Urinary bladder (tissue), 4 donors: ENCODE measurements at places on chromosomes 12 and 14. TPM values are rescaled to one million over a fixed set of nuclear protein-coding genes. Genes with fewer than 3 reads are reported as not detected.

Gene CCDC175
- total RNA-seq = 0.74 TPM

Gene SIRT4
- total RNA-seq = 2.3 TPM

Gene KLRK1
- 1.3 TPM for total RNA-seq

Gene ALDH1L2
- 27.7 TPM for total RNA-seq

Gene THTPA
- total RNA-seq = 7.1 TPM

Gene KRT79
- total RNA-seq = not detected

Gene PLEKHH1
- total RNA-seq = 5.1 TPM

Gene RPGRIP1
- 0.48 TPM for total RNA-seq

Gene RFC5
- 23.3 TPM for total RNA-seq

Gene RTN1
- total RNA-seq = 13.9 TPM

Gene LTBR
- total RNA-seq = 29.6 TPM

Gene GLS2
- total RNA-seq = 0.79 TPM

Gene STON2
- total RNA-seq = 53.5 TPM

Gene RNF212B
- not detected for total RNA-seq

DNA sequence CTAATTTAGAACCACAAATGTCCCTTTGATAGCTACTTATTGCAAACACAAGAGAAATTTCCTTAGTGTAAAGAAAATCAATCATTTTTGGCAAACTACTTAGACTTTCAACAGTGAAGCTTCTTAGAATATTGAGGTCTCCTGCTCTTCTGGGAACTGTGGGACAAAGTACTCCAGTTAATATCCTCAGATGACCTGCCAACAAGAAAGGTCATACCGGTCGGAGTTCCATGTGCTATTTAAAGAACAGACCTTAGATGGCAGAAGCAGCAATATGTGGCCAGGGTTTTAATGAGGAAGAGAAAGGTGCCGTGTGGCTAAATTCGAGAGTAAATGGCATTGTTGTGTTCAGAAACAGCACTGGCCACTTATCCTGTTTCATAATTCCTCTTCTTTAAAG, 114.7 kb upstream of the AMIGO2 start:
- DNase-seq = no peak

- DNase-seq = no peak
Measured at GRCh38 chr12:112035219-112035785, 22.1 kb downstream of the ERP29 start.

- DNase-seq = no peak
Measured at GRCh38 chr14:64416348-64416932, 28.3 kb downstream of the MTHFD1 start.

GRCh38 chr12:62575036-62575435, 108.4 kb downstream of the MON2 start:
- DNase-seq = no peak

- DNase-seq = no peak
Measured at GRCh38 chr12:1890810-1891209, 27.6 kb downstream of the CACNA2D4 start.

DNA sequence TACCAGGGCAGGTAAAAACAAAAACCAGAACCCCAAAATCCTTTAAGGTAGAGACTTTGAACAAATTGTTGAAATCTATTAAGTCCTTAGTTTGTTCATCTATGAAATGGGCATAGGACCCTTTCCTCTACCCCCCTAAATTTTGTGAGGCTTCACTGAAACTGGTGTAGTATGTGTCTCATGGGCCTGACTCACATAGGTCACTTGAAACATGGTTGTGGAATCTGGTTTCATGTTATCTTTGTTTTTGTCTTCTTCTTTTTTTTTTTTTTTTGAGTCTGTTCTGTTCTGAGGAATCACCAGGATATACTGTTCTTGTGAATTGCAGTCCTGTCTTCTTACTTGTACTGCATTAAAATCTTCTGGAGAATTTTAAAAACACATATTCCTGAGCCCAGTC, 202.2 kb downstream of the KTN1 start:
- DNase-seq = no peak

DNA sequence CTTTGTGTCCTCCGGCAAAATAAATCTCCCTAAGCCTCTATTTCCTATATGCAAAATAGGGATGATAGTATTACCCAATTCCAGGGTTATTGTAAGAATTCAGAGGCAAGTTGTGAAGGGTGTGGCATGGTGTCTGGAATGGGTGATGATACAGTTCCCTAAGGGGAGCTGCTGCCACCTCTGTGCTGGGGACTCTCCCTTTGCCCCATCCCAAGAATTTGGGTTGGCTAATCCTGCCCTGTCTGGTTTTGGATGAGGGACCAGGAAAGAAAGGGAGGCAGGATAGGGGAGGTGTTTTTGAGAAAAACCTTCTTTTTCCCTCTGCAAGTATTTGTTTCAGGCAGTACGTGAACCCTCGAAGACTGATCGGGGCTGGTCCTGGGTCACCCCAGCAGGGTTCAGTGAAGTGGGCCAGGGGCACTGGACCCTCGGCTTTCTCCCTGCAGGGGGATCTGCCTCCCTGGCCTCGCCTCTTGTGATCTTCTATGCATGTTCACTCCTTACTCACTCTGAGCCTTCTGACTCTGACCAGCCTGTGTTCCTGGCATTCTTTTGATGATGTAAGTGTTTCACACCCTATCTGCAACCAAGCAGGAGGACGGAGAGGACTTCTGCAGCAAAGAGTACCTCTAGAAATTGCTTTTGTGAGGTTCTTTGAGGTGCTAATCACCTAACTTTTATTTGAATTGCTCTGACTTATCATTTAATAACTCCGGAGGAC, 60.8 kb downstream of the RASSF3 start:
- no peak for DNase-seq

DNA sequence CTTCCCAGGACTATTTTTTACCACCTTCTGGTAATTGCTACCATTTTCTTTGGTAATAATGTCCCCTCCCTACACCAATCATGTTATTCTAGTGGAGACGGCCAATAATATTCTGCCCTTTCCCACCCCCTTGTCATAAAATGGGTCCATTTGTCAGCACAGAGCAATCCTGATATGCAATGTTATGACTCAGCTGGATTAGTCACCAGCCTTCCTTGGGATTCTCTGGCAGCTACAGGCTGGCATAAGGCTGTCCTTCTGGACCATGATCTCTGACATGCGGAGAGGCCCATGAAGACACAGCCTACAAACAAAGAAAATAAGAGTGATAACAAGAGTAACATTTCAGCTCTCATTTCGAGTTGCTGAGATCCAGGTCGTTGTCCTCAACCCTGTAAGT, 222.0 kb upstream of the CPNE8 start:
- no peak for DNase-seq

DNA sequence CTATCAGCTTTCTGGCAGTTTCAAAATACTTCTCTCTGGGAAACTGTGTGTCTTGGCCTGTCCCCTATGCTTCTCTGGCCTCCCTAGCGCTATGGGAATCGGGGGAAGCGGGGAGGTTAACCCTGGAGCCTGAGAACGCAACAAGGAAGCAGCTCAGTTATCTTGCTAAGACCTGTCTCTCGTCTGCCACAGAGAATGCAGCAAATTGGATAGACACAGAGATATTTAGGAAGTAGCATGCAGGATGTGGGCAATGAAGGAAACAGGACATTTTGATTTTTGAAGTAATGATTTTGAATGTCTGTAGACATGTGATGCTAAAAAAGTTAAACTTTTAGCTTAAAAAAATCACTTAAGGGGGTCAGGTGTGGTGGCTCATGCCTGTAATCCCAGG, 6.6 kb upstream of the CALCOCO1 start:
- DNase-seq = no peak

- no peak for DNase-seq
Measured at GRCh38 chr12:11767798-11768197, 118.3 kb downstream of the ETV6 start.

DNA sequence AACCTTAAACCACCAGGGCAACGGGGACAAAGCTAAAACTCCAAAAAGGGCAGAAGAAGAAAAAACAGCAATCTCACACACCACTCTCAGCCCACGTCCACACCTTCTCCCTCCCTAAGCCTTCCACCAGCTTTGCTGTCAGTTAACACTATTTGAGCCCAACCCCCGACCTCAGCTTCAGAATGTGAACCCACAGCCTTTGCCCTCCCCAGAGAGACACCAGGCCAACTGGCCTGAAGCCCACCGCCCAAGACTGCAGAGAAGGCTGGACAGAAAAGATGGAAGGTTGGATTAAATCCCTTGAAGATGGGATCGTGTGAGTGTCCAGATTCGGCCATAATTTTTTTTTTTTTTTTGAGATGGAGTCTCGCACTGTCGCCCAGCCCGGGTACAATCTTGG, 22.4 kb downstream of the IRF2BPL start:
- no peak for DNase-seq

DNA sequence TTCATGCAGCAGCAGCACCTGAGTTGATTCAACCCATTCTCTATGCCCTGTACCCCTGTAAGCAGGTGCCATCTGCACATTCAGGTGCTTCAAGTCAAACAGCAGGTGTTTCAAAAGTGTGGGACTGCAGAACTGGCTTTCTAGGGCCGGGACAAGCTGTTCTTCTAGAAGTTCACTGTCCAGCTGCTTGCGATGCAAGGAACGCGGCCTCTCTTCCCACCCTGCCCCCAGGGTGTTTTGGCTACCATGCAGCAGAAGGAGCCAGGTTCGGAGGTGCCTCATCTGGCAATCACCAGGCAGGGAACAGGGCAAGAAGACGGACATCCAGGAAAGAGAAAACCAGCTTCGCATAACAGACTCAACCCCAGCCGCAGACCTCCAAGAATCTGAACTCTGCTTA, 35.2 kb downstream of the TMEM132D start:
- DNase-seq = no peak

- no peak for DNase-seq
Measured at GRCh38 chr12:132827763-132828703, 636 bp downstream of the GOLGA3 start.

DNA sequence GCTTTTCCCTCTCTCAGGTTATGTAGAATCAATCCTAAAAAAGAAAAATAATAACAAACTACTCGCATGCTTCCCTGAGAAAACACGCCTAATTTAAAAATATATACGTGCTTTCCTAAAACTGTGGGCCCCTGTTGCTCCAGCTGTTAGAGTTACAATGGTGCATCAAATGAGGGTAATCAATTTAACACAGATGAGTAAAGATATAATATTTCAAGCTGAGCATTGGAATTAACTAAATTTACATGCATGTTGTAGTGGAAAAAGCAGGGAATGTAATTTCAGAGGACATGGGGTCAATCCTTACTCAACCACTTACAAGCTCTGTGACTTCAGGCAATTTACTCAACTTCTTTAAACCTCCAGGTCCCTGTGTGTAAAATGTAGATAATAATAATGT, 22.4 kb upstream of the LGR5 start:
- no peak for DNase-seq

GRCh38 chr12:52245962-52246569, 13.0 kb downstream of the KRT7 start:
- no peak for DNase-seq

DNA sequence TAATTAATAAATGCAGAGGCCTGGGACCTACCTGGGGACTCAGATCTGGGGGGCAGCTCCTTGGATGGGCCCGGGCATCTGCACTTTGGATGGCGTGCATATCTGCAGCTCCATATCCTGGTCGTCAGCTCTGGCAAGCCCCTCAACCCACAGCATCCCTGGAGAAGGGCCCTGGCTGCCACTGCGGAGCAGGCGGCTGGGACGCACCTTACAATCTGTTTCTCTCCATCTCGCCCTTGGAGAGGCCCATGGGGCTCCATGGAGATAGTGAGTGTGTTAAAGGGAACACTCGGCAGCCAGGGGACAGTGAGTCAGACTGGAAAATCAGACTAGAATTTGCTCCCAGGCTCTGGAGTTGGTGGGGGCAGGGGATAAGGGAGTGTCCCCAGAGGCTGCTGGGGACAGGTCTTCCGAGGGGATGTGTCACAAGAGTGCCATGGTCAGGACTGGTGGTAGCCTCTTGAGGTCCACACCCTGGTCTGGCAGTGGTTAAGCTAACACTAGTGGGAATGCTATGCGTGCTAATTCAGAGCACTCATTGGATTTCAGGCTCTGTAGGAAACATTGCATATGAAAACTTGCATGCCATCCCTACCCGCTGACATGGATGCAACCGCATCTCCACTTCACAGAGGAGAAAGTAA, 21.5 kb downstream of the RFLNA start:
- no peak for DNase-seq

DNA sequence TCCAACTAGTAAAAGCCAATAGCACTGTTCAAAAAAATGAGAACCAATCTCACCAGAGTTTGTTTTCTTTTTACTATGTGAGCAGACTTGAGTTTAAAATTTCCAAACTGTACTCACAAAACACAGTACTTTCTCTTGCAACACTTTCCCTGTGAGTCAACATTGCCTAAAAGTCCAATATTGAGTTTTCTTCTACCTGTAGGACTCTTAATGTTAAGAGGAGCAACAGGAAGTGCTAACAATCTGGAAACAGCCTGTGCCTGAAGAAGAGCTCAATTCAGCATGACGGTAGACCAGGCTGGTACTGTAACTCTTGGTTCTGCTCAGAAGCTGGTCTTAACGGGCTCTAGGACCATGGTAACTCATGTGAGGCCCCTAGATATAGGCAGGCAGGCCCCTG, 144.3 kb downstream of the MED13L start:
- DNase-seq = no peak

- no peak for DNase-seq
Measured at GRCh38 chr12:108144080-108144479, 15.0 kb downstream of the WSCD2 start.

DNA sequence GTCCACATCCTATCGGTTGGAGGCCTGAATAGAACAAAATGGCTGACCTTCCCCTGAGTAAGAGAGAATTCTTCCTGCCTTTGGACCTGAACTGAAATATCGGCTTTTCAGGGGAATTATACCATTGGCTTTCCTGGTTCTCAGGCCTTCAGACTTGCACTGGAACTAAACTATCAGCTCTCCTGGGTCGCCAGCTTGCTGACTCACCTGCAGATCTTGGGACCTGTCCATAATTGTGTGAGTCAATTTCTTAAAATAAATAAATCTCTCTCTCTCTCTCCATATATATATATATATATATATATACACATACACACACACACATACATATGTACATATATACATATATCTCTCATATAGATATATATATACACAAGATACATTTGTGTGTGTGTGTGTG, 41.6 kb downstream of the KCNK10 start:
- no peak for DNase-seq

DNA sequence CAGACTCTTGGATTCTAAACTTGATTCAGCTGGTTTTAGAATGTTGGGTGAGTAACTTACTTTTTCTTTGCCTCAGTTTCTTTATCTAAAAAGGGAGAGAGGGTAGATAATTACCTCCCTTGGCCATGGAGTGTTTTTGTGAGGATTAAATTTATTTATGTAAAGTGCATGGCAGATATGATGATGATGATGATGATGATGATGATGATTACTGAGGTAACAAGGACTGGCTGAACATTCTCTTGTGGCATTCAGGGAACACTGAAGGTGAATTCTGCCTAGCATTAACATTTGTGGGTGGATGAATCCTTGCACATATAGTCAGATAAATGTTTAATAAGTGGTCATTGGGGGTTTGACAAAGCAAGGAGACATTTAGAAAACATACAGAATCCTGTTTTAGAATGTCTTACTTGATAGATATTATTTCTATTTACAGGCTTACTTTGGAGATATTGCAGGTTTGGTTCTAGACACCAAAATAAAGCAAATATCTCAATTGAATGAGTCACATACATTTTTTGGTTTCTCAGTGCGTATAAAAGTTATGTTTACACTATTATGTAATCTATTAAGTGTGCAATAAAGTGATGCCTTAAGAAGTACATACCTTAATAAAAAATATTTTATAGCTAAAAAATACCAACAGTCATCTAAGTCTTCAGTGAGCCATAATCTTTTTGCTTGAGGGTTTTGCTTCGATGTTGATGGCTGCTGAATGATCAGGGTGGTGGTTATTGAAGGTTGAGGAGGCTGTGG, 123.2 kb downstream of the SNAPC1 start:
- no peak for DNase-seq
